NCI-H187 (cell line): ENCODE measurements at places on chromosomes 4 and X.

DNA sequence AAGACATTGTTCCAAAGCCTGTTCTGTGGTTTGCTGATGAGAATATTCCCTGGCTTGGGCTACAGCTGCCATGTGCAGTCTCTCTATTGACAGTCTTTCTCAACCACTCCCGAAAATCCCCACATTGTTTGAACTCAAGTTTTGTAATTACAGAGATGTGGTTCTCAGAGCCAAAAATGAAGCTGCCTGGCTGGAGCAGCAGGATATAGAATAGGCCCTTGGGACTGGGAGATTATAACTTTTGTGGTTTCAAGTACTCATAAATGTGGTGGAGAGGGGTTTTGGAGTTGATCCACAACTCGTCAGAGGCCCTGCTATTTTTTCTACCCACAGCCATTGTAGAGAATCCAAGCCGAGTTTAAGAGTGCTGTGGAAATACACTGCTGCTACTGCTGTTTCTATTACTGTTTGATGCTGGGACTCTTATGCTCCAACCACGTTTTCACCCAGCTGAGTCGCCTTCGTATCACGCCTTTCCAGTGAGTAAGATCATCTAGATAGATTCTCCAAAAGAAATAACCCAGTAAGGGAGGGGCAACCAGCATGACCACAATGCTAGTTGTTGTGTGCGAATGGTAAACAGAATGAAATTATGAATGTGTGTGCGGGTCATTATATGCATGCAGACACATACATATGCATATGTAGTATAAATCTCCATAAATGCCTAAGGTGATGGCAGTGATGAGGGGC is 57.1 kb upstream of the ATXN3L start:
- DNase-seq: peak; percentile 27

GRCh38 chrX:136961594-136962135 is 72.1 kb downstream of the GPR101 start:
- DNase-seq: no peak

GRCh38 chr4:25493466-25493865 is 116.4 kb downstream of the ANAPC4 start:
- no peak for DNase-seq

DNA sequence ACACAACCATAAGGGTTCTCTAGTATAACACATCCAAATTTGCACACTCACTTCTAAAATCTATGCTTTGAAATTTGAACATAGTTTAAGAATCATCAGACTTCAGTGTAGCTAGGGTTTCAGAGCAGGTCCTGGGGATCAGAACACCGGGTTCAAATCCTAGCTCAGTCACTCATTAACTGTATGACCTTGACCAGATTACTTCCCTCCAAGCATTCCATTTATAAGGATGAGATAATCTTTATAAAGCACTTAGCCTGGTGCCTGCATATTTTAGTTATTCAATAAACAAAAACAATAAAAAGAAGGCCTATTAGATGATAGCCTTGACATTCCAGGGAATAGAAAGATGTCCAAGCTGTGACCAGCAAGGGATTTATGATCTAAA is 4.8 kb upstream of the STBD1 start:
- DNase-seq: no peak

GRCh38 chr4:146638333-146638785 is 334 bp upstream of the POU4F2 start:
- no peak for DNase-seq

DNA sequence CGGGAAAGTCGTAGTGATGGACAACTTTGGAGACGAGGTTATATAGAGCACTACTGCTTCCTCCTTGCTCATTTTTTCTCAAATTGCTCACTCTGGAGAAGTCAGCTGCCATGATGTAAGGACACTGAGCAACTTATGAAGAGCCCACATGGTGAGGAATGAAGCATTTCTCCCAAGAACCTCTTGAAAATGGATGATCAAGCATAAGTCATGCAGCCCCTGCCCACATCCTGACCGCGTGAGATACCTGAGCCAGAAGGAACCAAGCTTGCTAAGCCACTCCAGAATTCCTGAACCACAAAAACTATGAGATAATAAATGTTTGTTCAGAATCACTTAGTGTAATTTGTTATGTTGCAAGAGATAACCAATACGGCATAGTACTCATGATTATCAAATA is 42.8 kb downstream of the PDE5A start:
- DNase-seq: no peak

DNA sequence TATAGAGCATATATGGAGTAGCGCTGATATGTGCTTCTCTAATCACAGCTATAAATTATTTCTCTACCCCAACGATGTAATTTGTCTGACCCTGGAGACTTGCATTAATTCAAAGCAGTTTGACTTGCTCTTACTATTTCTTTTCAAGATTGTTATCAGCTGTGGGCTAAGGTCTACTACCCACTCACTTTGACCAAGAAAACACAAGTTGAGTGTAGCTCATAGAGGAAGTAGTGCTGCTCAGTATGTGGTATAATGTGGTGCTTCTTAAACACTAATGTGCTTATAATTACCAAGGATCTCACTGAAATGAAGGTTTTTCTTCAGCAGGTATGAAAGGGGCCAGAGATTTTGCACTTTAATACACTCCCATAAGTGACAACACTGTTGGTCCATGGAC is 70.1 kb downstream of the INPP4B start:
- no peak for DNase-seq

- no peak for DNase-seq
Measured at GRCh38 chr4:2721586-2721985, 34.5 kb downstream of the TNIP2 start.
